ENCODE measurements at places on chromosomes 12 and 14.

DNA sequence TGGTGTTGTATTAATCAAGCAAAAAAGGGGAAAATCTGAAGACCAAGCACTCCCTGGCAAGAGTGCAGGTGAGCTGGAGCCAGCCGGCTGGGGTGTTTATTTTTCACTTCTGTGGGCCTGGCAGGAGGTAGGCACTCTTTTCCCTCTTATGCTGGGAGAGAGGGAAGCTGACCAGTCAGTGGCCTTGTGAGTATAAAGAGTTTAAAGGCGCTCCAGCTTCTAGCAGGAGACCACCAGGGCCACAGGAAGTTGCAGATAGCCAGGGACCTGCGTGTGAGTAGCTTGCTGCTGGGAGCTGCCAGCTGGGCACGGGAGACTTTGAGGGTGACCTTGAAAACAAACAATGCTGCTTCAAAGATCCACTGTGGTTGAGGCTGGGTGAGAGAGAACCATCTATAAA lies 217.4 kb upstream of the PWP1 start:
- no peak for ATAC-seq

DNA sequence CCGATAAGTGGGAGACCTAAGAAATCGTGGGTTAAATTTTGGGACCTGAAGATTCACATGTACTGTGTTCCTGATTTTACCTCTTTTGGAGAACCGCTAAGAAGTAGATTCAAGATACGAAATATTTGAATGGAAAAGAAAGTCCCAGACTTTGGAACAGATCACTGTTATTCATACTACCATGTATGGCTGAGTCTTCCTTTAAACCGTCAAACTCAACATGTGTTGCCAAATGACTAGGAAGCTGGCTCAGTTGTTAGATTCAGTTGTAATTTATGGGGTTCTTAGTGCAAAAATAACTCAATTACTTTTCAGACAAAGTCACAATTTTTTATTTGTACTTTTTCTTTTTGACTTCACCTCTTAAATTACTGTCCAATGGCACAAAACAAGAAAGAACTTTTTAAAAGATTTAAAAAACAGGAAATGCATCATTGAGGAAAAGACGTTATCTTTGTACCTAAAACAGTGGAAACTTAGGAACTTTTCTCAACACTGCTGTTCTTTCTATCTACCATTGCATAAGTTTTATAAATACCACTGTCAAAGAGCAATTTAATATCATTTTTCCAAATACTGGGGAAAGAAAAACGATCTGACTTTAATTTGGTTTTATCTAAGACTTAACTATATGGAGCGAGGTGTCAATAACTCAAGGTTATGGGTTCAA lies 15.7 kb downstream of the RERG start:
- ATAC-seq: no peak

GRCh38 chr14:101442451-101442850 lies 118.8 kb upstream of the DIO3 start:
- no peak for ATAC-seq

- no peak for ATAC-seq
Measured at GRCh38 chr14:79834868-79835267, 376.4 kb downstream of the DIO2 start.

DNA sequence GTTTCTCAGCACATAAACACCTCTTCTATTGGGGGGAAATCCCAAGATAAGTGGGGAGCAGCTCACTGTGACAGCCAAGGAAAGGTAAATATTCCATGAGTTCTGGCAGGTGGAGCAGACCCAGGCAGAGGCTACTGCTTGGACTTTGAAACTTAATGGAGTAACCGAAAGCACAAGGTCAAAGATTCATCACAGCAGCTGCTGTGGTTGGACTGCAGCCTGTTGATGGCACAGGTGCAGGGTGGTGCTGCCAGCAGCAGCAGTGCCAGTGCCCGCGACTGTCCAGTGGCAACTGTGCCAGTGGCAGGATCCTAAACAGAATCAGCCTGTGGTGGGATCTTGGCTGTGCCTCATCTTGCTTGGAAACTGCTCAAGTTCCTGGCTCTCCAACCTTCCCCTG lies 81.4 kb upstream of the ARID2 start:
- no peak for ATAC-seq

GRCh38 chr12:97899956-97900355 lies 437.4 kb downstream of the RMST start:
- peak; percentile 84 for ATAC-seq

DNA sequence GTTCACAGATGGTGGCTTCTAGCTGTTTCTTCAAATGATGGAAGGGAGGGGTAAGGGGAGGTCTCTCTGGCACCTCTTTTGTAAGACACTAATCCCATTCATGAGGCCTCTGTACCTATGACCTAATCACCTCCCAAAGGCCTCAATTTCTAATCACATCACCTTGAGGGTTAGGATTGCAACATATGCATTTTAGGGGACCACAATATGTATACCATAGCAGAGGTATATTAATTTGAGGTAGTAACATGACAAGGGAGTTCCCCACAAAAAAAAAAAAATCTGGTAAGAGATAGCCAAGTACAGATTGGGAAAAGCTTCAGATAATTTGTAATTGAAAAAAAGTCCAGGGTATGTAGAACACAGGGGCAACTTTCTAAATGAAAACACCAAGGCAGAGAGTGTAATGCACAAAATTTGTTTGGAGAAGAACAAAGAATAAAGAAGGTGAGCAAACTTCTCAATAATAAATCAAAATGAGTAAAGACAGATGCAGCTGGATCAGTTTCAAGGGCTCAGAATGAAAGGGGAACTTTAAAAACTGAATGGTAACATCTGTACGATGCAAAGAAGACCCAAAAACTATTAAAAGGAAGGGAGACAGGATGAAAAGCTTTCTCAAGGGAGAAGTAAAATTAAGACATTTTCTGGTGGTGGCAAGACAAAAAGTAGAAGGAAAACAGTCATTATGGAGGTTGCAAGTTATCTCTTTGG lies 125.5 kb upstream of the DCN start:
- ATAC-seq: no peak

Data from motor neuron (in vitro differentiated cells).